ENCODE measurements at places on chromosomes 12 and 14.

DNA sequence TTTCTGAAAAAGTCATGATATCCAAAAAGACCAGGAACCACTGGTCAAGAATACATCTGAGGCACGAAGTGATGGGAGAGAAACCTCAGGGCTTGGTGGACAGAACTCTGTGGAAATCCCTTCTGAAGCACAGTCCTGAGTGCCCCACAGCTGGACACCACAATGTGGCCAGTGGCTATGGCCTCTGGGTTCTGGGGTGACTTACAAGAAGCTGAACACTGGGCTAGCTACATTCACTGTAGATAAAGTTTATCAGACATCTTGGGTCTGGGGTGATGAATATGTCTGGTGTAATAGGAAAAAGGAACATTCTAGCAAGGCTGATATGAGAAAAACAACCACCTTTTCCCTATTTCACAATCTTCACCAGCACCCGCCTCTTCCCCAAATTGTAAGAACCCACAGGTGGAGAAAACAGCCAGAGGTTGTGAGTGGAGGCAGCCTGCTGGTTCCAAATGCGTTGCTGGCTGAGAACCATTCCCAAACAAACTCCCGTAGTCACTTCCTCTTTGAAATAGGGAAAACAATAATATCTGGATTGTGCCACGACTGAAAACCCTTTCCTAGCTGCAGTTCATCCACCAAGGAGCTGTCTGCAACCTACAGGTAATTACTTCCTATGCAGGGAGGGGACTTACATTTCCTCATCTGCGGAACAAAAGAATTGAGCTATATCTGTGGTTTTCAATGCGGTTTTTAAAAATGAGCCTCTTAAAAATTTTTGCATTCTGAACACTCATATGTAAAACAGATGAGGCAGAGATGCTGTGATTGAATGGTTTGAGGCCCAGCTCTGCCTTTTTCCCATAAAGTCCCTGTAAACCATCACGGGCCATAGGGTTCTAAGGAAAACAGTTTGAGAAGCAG, 193.6 kb downstream of the SLC41A2 start:
- no peak for DNase-seq

DNA sequence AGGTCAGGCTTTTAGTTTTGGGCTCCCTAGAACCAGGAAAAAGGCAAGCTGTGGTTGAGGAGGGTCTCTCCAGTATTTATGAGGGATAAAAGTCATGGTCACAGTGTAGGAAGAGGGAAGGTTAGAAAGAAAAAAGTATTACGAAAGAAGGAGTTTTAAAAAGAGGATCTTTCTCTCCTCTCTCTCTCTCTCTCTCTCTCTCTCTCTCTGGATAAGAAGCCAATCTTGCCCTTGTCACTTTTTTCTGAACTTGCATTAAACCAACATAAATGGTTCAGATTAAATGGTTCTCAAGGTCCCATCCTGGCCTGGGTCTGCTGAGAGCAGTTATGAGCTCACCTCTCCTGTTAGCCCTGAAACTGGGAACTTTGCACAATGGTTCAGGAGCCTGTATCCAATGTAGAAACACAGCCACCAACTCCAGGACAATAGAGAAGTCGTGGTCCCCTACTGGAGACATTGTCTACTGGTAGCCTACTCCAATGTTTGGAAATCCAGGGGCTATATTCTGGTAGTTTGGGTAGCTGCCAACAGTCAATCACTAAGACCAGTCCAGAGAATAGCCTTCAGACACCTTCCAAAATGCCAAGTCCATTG, 131.9 kb downstream of the DAD1 start:
- DNase-seq = no peak

GRCh38 chr12:47340411-47341015, 260.8 kb upstream of the AMIGO2 start:
- no peak for DNase-seq

DNA sequence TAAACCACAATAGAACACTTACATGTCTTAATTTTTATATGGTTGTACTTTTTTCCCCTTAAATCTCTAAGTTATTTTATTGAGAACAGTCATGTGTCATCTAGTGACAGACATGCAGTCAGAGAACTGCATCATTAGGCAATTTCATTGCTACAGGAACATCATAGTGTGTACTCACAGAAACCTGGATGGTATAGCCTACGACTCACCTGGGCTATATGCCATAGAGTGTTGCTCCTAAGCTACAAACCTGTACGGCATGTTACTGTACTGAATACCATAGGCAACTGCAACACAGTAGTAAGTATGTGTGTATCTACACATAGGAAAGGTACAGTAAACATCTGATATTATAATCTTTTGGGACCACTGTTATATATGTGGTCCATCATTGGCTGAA, 557.6 kb downstream of the PRKD1 start:
- DNase-seq = no peak

DNA sequence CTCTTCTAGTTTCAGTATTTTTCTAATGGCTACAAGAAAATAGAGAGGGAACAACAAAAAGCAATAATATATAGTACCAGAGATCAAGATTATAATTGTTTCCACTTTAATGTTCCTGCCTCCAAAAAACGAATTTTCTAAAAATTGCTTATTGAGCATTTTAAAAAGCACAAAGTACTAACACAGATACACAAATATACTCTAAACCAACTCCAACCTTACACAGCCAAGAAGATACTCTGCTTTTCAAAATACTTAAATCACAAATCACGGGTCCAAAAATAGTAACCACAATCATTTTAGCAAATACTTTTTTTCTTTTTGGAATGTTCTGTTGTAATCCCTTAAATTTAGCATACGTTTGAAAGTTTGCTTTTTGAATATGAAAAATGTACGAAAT, 2.0 kb downstream of the YAF2 start:
- DNase-seq = no peak

DNA sequence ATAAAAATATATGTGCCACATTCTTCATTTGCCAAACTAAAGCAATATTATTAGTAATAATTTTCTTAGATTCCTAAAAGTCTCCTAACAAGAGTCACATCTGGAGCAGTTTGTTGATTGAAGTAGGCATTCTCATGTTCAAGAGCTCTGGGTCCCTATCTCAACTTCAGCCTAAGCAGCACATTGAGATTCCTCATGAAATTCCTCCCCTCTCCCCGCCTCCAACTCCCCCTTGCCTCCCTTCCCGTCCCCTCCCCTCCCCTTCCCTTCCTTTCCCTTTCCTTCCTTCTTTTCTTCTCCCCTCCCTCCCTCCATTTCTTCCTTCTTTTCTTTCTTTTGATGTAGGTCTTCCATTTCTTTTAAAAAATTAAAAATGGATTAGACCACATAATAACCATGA, 48.7 kb upstream of the NAV3 start:
- DNase-seq = no peak

DNA sequence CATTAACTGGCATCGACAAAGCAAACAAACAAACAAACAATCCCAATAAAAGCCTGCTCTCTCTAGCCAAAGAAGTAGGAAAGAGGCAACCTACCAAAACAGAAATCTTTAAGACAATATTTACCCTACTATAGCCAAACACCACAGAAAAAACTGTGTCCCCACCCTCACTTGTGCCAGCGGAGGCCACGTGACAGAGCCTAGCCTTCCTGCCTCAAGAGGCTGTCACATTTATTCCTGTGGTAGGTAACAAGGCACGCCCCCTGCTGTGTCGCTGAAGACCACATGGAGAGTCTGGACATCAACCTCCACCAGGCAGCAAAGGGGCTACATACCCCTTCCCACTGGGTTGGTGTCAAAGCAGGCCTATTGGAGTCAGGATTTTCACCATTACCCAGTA, 148.1 kb downstream of the LMNTD1 start:
- no peak for DNase-seq

- DNase-seq = no peak
Measured at GRCh38 chr12:71266606-71267005, 108.8 kb upstream of the TSPAN8 start.

GRCh38 chr12:69433653-69434052, 36.5 kb upstream of the FRS2 start:
- no peak for DNase-seq

DNA sequence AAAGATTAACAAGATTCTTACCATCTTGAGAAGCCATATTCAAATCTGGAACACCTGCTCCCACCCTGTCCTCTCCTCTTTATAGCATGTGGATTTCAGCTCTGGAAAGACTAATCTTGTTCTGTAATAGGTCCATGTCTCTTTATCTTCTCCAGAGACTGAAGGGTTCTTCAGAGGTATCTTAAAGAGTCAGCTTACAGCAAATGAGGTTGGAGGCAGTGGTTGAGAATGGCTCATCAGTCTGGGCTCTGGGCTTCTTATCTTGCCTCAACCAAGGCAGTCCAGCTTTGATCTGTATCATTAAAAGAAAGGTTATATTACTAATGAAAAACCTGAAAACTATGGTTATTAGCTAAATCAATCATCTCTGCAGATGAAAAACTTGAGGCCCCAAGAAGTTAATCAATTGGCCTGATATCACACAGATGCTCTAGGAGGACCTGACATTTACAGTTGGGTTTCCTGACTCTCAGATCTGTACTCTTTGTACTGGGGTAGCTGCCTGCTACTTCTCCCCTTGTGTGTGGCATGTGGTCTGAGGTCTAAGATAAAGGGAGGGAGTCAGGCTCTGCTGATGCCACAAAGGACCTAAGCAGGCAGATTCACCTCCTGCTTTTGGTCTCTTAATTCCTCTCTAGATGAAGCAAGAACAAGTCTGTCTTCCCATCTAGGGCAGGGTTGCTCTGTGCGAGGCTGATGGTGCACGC, 1.7 kb upstream of the AKAP6 start:
- no peak for DNase-seq

GRCh38 chr14:69999261-69999674, 120.1 kb downstream of the SMOC1 start:
- DNase-seq = no peak

DNA sequence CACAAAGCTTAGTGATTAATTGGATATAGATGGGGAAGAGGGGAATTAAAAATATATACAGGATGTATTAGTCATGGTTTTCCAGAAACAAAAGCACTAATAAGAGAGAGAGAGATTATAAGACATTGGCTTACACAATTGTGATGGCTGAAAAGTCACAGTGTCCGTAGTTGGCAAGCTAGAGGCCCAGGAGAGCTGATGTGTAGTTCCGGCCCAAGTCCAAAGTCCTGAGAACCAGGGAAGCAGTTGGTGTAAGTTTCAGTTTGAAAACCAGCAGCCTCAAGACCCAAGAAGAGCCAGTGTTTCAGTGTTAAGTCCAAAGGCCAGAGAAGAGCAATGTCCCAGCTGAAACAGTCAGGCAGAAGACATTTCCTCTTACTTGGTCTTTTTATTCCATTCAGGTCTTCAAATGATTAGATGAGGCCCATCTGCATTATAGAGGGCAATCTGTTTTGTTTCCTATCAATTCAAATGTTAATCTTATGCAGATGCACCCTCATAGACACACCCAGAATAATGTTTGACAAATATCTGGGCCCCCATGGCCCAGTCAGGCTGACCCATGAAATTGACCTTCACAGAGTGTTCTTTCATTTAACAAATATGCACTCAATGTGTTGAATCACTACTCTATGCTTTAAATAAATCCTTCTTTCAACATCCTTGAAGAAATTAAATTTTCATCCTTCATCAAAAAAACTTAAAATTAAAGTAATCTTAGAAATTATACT, 67.2 kb upstream of the DIO2 start:
- no peak for DNase-seq

DNA sequence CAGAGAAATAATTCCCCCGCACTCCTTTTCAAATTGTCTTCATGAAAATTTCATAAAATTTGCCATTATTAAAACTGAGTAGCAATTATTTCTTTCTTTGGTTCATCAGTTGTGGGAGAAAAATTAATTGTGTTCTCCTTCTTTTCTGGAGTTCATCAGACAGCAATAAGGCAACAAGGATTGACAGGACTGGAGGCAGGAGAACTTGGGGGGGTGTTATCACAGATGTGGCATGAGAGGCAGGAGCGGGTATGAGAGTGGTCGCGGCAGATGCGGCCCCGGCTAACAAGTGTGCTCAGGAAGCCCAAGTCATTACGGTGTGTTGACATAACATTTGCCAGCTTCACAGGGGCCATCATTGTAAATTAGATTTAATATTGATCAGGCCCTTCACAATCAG, 306.6 kb upstream of the TMPO start:
- DNase-seq = no peak

- no peak for DNase-seq
Measured at GRCh38 chr12:93237235-93237915, 140.3 kb upstream of the NUDT4 start.

DNA sequence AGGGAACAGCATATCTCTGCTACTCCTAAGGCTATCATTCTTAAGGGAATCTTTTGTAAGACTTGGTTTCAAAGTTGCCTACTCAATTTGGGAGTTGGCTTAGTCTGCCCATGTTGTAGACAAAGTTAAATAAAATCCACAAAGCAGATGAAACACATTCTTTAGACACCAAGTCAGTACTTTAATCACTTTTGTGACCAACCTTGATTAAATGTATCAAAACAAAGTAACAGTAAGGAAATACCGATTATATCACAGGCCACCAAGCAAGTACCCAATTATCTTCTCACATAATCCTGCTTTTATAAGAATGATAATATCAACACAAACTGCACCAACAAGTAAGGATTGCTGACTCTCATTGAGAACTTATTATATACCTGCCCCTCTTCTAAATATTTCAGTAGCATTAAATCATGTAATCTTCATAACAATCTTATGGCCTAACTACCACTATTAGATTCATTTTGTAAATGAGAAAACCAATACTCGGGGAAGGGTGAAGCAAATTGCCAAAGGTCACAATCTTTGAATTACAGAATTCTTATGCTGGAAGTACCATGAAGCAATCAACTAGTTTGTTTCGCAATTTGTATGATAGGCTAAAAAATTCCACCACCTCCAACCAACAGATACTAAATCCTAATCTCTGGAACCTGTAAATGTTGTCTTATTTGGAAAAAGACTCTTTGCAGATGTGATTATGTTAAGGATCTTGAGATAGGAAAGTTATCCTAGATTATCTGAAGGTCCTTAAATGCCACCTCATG, 12.6 kb upstream of the DIO2 start:
- no peak for DNase-seq

GRCh38 chr14:71123579-71124135, 216.4 kb downstream of the PCNX1 start:
- no peak for DNase-seq

DNA sequence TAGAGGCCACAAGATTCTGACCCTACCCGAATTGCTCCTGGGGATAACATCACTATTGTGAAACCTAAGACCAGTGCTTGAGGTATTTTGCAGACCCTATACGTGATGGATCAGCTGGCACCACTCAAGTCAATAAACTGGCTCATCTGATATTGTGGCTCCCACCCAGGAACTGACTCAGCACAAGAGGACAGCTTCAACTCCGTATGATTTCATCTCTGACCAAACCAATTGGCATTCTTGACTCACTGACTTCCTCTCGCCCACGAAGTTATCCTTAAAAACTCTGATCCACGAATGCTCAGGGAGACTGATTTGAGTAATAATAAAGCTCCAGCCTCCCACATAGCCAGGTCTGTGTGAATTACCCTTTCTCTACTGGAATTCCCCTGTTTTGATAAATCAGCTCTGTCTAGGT, 1036.1 kb upstream of the TMEM132C start:
- no peak for DNase-seq

- no peak for DNase-seq
Measured at GRCh38 chr12:124399622-124400021, 104.7 kb downstream of the RFLNA start.

GRCh38 chr12:9098115-9098452, 17.6 kb downstream of the A2M start:
- DNase-seq = no peak

- DNase-seq = no peak
Measured at GRCh38 chr12:4626543-4626942, 22.3 kb downstream of the AKAP3 start.

GRCh38 chr14:63428486-63428885, 109.8 kb upstream of the GPHB5 start:
- DNase-seq = no peak
